ENCODE measurements at places on chromosomes 4 and X.

DNA sequence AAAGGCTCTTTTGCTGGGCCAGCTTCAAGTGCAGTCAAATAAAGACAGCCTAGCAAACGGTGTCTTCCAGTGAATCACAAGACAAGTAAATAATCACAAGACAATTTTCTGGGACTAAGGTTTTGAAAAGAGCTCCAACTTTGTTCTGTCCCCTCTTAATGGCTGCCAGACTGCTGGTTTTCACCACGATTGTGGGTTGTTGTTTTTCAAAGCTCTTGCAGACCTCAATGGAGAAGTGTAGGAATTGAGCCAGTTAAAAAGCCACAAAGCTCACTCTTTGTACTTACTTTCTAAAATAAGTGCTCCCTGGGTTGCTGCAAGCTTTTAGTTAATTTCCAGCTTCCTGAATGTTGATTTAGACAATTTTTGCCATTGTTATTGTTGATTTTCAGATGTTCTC is 405.8 kb upstream of the HTR2C start:
- DNase-seq: no peak

GRCh38 chr4:128068918-128069317 is 7.8 kb downstream of the LARP1B start:
- peak; percentile 8 for DNase-seq

GRCh38 chrX:42869011-42869410 is 91.0 kb upstream of the PPP1R2C start:
- DNase-seq: no peak

GRCh38 chr4:82773057-82773456 is 25.5 kb downstream of the SCD5 start:
- no peak for DNase-seq

DNA sequence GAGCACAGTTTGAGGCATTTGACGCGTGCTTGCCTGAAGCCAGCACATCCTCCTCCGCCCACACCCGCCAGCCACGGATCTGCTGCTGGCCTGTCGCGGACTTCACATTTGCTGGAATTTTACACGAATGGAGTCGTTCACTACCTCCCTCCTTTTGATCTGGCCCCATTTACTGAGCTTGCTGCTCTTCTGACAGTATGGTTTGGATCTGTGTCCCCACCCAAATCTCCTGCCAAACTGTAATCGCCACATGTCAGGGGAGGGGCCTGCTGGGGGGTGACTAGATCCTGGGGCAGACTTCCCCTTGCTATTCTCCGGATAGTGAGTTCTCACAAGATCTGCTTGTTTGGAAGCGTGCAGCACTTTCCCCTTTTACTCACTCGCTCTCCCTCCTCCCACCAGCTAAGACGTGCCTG is 19.9 kb upstream of the CPLX1 start:
- no peak for DNase-seq

- no peak for DNase-seq
Measured at GRCh38 chrX:56766554-56767347, 37.7 kb downstream of the NBDY start.

DNA sequence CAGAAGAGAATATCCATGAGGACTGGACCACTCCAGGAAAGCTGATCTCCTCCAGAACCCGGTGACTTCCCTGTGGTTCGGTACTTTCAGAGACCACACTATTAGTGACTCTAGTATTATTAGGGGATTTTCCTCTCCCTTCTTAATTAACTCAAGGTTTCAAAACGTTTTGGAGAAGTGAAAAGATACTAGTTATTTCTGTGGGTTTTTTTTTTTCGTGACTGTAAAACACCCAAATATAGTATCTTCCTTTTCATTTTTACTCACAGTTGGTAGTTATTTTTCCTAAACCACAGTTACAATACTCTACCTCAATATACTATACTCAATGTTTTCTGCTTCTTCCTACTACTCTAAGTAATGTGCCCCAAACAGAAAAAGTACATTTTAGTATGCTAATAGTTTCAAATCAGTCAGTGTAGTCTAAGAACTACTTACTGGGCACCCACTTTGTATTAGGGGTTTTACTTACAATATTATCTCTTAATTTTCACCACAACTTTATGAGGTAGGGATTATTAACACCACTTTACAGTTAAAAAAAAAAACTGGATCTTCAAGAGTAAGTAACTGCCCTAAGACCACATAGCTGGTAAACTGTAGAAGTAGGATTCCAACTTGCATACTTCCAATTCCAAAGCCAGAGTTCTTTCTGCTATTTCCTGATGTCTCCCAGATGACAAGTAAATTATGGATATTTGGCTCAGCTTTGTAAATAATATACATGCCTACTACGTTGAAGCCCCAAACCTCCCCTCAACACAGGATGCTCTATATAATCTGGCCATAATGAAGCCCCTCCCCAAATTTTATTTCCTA is 45.0 kb downstream of the SLC9A7 start:
- DNase-seq: peak; percentile 70

DNA sequence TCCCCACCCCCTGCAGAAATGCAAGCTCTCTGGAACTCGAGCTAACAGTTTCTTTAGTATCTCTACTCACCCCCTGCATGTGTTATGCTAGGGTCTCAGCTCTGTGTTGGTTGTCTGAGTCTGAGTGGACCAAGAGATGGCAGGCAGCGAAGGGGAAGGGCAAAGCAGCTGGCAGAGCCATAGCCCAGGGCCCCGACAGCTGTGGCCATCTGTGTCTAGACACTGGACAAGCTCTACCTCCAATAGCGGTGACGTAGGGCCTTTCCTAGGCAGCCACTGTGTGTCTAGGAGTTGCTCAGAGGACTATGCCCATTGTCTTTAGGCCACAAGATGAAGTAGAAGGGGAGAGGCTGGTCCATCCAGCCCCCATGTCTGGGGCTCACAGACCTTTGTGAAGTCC is 79.2 kb downstream of the EFNB1 start:
- DNase-seq: no peak

GRCh38 chrX:15977644-15978043 is 123.0 kb upstream of the AP1S2 start:
- DNase-seq: no peak

Measured in inflammatory macrophage treated with lipopolysaccharide for 1 hour (primary cell).